GM20000 (cell line): ENCODE measurements at places on chromosomes 5 and 9.

DNA sequence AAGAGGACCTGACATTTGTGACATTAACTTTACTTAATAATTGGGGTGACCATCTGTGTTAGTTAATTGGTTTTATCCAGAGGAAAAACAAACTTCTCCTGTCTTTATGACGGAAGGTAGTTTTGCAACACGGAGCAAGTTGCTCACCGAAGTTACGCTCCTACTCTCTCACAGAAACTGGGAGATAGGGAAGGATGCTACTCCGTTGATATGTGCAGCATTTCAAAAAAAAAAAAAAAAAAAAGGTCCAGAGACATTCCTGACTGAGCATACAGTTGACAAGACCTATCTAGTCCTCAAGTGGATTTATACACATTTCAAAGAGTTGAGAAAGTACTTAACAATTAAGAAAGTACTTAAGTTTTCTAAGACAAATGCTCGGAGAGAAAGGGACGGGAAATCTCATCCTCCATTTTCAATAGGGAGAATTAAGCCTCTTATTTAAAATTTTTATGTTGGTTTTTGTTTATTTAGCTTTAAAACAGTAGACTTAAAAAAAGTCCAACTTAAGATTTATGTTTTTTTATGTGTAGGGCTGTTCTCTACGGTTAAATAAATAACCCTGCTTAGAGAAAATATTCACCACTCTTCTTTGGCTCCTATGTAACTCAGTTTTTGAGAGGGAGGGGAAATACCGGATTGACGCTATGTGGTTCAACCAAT, 455 bp upstream of the FER start:
- no peak for DNase-seq

GRCh38 chr9:134007150-134007549, 15.0 kb upstream of the VAV2 start:
- no peak for DNase-seq

DNA sequence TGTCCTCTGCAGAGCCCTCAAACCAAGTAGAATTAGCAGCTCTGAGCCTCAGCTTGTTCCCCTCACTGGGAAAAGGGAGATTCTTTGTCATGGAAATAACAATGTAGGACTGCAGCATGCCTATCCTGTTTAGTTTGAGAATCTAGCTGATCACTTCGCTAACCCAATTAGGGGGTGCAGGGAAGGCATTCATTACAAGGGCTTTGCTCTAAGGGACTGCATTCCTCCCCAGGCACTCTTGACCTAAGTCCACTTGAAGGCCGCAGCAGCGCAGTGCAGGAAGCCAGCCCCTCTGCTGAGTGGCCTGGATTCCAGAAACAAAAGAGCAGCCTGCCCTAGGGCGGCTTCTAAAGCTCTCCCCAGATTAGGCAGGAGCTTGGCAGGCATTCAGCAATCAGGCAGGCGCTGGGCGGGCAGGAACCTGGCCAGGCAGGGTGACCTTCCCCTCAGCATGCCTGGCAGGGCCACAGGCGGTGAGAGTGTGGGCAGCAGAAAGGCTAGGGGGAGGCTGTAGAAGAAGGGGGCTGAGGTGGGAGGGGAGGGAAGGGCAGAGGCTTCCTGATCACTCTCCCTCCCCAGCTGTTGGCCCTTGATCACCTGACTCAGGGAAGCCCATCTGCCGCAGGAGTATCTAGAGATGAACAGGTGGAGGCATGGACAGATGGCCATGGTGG, 24.8 kb downstream of the CCNJL start:
- DNase-seq, result no peak

DNA sequence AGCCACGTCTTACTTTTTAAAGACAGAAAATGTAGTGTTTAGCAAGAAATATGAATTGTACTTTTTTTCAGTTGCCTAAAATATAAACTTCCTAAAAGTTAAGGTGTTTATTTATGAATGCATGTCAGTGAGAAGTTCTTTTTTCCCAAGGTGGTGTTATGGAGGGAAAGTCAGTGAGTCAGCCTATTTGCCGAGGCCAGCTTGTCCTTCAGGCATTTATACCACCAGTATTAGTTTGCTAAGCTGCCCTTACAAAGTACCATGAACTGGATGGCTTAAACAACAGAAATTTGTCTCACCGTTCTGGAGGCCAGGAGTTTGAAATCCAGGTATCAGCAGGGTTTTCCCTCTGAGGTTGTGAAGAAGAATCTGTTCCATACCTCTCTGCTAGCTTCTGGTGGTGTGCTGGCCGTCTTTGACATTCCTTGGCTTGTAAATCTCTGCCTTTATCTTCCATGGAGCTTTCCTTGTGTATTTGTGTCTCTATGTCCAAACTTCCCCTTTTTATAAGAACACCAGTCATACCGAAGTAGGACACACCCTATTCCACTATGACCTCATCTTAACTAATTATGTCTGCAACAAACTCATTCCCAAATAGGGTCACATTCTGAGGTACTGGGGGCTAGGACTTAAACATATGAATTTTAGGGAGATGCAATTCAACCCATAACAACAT, 38.4 kb downstream of the PRKACG start:
- DNase-seq, result no peak

DNA sequence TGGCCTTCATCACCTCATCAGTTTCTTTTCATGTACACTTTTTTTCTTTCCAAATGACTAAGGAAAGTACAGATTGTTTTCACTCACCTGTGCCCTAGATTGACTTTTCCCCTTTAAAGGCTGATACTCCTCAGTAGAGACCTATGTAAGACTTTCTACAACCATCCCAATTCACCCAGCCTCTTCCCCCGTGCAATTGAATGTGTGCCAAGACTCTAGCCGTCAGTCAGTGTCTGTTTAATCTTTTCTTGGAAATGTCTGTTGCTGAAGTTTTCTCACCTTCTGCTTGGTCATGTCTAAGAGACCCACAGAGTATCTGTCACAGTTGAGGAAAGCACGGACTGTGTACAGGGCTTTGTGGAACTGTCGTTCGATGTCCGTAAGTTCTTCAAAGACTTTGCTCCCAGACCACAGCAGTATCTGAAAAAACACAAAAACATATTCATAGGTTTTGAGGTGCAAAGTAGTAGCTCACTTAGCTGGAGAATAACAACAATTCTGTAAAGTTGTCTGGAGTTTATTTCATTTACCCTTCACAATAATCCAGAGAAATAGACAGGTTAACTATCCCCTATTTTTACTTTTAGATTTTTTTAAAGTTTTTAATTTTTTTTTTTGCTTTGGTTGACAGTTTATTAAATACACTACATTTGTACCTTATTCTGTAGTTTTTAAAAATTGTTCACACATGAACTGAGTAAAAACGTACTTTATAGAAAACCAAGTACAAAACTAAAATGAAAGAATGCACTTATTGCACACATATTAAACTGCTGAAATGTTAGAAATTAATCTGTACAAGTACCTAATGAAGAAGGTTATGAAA, 13.6 kb downstream of the PDE6A start:
- no peak for DNase-seq

- no peak for DNase-seq
These were observed 203.7 kb downstream of the NXNL2 start for GRCh38 chr9:88738709-88739108.

- no peak for DNase-seq
These were observed 43.9 kb downstream of the F2RL2 start for GRCh38 chr5:76579166-76579937.

GRCh38 chr5:98570010-98570409, 203.5 kb upstream of the RGMB start:
- DNase-seq, result no peak

DNA sequence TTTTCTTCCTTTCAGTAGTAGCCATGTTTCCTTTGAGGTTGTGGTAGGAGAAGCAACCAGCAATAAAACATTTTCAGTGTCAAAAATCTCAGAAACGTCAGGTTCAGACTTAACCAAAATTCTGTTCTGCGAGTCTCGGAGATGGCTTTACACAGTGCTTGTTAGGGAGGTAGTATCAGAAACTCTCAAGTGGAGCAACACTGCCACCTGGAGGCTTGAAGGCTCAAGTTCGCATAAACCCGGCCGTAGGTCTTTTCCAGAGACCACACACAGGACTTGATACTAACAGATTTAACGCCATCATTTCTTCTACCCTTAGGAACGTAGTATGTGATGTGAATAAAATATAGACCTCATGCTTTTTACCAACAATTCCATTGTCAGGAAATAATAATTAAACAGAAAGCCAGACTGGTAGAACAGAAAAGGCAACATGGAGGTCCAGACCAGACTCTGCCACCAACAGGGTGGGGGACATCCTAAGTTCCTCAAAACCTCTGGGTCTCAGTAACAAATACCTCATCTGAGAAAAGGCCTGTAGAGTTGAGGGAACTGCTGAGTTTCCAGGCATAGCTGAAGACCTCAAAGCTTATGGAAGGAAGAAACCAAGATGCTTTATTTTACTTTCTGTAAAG, 8.5 kb downstream of the PTGER4 start:
- peak; percentile 73 for DNase-seq

- DNase-seq, result no peak
These were observed 124.7 kb upstream of the NIPBL start for GRCh38 chr5:36751886-36752285.

DNA sequence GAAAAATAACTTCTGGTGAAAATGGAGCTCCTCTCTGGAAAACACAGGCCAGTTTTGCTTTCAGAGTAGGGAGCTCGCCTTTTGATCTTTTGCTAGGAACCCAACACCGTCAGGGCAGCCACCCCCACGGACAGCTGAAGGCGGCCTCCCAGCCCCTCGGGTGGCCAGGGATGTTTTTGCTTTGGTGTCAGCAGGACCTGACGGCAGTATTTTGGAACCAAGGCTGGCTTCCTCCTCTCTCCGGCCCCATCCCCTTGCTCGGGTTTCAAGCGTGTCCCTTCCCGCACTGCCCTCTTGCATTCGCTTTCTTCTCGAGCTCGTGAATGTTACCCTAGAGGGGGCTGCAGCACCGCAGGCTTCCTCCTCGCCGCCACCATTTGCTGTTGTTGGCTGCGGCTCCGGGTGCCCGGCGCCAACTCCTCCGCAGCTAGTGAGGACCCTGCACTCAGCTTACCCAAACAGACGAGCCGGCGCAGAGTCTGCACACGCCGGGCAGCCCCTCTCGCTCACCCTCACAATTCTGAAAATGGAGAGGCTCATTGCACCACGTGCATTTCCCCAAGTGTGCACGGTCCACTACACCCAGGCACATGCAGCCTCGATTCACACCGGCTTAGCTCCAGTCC, 35.5 kb upstream of the ADAMTSL1 start:
- no peak for DNase-seq
